ENCODE measurements at places on chromosomes 3 and 15.

DNA sequence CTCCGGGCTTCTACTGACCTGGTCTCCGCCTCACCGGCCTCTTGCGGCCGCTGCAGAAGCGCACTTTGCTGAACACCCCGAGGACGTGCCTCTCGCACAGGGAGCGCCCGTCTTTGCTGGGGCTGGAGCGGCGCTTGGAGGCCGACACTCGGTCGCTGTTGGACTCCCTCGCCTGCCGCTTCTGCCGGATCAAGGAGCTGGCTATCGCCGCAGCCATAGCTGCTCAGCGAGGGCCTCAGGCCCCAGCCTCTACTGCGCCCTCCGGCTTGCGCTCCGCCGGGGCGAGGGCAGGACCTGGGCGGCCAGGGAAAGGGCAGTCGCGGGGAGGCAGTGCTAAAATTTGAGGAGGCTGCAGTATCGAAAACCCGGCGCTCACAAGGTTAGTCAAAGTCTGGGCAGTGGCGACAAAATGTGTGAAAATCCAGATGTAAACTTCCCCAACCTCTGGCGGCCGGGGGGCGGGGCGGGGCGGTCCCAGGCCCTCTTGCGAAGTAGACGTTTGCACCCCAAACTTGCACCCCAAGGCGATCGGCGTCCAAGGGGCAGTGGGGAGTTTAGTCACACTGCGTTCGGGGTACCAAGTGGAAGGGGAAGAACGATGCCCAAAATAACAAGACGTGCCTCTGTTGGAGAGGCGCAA lies 319.2 kb downstream of the FGF12 start:
- DNase-seq = no peak

- DNase-seq = no peak
These were observed 12.5 kb upstream of the B3GALNT1 start for GRCh38 chr3:161117646-161118045.

DNA sequence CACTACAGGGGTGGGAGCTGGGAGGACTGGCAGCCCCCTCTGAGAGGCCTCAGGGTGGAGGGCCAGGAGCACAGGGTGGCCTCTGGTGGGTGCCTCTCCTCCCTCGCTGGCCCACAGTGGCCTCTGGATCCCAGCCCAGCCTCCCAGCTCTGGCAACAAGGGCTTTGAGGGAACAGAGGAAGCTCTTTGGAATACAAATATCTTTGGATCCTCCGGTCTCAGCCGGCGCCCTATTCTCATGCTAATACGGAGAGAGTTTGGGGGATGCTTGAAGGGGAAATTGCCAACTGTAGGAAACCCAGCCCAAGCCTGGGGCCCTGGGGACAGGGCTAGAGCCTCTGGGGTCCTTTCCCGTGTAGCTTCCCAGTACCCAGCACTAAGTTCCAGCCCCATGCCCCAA lies 33.4 kb upstream of the INSYN1 start:
- DNase-seq = no peak

DNA sequence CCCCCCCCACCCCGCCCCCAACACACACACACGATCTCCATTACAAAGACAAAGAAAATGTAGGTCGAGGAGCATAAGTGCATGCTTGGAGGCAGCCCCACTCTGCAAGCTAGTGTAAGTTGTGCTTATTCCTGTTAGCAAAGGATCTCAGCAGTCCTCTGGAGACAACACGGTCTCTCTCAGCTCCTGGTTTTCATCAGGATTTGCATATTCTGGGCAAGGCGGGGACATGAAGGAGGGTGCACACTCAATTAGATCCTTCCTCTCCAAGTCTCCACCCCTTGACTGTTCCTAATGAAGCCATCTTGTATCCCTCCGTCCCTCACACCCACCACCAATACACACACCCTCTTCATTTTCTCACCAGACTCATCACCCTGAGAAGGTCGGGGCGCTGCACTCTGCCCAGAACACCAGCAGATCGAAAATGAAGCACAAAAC lies 63.8 kb downstream of the MRPL46 start:
- no peak for DNase-seq

DNA sequence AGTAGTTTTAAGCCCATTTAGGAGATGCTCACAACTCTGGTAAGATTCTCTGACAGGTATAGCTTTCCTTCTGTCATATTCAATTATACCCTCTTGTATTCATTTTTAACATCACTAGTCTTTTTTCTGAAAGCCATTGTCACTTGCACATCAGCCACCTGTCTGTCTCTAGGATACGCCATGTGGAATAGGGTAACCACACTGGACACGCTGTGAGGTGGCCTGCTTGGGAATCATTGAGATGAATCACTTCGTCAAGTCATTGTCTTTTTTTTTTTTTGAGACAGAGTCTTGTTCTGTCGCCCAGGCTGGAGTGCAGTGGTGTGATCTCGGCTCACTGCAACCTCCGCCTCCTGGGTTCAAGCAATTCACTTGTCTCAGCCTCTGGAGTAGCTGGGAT lies 7.4 kb downstream of the TM6SF1 start:
- DNase-seq = no peak

GRCh38 chr3:141231952-141232823 lies 563 bp downstream of the PXYLP1 start:
- no peak for DNase-seq

- no peak for DNase-seq
These were observed 503.4 kb upstream of the NECTIN3 start for GRCh38 chr3:110568246-110568645.

GRCh38 chr3:32453346-32453745 lies 49.3 kb downstream of the CMTM6 start:
- no peak for DNase-seq

DNA sequence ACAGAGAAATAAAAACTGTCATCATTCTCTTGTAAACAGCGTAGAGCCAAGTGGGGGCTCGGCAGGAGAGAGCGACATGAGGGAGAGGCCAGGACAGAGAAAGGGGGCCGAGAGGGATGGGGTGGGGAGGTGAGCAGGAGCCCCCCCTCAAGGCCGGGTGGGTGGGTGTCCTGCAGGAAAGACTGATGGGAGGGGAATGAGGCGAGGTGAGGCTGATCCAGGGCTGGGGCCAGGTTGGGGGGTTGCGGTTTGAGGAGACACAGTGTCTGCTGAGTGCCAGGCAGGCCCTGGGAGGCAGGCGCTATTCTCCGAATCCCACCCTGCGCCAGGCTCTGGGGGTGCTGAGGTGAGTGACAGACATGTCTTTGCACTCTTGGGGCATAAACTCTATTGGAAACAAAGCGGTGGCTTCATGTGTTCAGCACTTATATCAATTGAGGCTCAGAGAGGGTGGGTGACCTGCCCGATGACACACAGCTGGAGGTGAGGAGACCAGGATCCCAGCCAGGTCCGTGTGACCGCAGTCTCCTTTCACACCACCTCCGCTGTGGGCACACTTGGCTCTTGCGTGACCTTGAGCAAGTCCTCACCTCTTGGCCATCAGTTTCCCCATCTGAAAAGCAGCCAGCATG lies 19.6 kb upstream of the CSPG4 start:
- no peak for DNase-seq

DNA sequence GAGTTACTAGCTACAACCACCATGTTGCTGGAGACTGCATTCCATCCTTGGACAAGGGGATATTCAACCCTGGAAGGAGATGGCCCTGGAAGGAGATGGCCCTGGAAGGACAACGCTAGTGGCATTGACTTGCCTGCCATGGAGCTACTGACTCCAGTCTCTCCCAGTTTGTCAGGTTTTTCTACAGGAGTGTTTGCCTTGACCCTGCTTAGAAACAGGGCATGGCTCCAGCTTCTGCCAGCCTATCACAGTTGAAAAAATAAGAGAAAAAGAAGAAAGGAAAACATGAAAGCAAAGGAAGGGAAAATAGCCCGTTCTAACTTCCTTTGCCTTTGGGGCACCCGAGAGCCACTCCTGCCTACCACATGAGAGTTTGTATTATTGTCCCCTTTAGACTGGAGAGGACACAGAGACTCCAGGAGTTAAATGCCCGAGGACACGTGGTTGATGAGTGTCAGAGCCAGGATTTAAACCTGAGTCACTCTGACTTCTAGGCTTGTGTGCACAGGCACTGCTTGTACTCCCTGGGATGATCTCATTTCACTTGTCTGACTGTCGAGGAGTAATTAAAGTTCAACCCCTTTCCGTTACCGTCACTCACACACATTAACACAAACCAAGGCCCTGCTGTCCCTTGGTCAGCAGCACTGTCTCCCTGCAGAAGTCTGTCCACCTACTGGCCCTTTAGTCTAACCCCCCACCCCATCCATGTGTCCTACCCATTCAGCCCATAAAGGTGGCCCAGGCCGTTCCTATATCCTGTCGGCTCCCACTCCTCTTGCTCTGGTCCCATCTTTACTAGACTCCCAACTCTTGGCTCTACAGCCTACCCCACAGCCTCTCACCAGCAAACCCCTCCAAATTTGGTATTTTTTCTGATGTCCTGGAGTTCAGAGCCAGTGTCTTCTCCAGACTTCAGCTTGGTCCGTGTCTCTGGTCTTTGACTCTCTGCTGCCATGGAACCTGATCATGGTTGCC lies 46.1 kb downstream of the C2CD4A start:
- no peak for DNase-seq

DNA sequence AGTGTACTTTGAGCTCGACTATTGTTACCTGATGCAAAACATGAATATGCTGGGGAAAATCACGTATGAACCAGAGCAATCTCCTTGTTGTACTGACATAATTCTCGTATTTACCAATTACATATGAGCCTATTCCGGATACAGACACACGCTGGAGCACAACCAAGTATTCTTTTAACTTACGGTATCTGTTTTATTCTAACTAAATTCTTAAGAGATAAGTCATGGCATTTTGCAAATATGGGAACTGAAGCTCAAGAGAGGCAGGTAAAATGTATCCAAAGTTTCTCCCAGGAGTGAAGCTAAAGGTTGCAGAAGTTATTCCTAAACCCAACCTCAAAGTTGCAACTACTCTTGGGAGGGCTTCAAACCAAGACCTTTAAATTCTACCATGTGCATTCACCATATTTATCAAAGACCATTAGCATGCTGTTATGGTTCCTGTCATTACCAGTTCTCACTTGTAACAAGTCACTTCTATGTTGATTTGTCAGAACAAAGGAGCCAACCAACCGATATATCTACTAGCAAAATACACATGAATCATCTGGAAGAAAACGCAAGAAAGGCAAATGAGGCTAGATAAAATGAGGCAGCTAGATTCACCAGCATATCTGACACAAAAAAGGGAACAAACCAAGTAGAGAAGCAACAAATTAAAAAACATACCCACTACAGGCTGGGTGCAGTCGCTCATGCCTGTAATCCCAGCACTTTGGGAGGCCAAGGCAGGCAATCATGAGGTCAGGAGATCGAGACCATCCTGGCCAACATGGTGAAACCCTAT lies 17.8 kb downstream of the TBL1XR1 start:
- DNase-seq = no peak

DNA sequence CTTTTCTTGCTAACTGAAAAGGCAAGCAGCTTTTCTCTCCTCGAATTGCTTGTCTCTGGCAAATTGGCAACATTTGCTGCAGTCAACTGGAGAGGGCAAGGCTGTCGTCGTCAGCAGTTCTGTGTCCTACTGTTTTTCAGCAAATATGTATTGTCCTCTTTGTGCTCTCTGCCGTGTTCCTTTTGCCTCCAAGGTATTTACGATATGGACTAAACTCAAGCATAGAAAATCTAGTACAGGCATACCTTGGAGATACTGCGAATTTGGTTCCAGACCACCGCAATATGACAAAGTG lies 558 bp upstream of the SLC30A4 start:
- DNase-seq = no peak

DNA sequence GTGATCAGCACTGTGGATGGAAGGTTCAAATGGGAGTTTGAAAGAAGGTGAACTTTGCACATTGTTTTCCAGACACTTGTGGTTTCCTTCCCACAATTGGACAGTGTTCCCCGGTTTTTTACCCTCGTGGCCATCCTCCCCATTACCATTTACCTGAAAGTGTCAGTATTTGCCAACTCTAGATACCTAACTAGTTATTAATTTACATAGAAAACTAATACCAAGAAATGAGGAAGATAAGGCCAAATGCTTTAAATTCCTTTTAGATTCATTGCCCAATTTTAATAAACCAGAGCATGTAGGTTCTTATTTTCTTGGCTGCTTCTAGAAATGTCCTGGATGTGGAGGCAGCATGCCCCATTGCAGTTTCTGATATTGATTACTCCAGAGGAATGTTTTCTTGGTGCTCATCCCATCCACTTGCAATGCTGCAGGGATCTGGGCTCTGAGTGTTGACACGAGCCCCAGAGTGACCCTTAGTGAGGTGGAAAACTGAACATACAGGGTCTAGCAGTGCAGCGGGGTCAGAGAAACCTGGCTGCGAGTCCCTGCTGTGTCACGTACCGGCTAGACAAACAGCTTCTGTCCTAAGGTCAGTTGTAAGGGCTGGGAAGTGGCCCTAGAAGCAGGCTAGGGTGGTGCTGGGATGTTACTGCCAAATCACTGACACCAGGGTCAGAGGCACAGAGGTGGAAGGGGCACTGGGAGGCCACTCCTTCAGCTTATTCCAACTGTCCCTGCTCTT lies 23.5 kb downstream of the LSM3 start:
- DNase-seq = no peak

- DNase-seq = no peak
These were observed 47.7 kb downstream of the PDZRN3 start for GRCh38 chr3:73576999-73577461.

DNA sequence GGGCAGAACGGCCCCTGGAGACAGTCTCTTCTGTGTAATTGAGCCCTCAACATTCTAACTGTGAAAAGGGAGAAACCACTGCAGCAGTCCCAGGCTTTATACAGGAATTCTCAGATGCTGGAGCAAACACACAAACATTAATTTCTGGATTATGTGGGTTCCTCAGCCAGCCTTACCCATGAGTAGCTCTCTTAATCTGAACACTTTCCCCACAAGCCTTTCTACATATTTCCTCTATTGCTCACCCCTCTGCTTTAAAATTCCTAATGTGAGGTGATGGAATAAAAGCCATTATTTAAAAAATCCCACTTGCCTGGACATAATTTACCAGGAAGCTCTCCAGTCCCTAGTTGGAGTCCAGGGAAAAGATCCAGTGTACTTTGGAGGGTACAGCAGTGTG lies 139.0 kb downstream of the CTNNB1 start:
- DNase-seq = no peak

DNA sequence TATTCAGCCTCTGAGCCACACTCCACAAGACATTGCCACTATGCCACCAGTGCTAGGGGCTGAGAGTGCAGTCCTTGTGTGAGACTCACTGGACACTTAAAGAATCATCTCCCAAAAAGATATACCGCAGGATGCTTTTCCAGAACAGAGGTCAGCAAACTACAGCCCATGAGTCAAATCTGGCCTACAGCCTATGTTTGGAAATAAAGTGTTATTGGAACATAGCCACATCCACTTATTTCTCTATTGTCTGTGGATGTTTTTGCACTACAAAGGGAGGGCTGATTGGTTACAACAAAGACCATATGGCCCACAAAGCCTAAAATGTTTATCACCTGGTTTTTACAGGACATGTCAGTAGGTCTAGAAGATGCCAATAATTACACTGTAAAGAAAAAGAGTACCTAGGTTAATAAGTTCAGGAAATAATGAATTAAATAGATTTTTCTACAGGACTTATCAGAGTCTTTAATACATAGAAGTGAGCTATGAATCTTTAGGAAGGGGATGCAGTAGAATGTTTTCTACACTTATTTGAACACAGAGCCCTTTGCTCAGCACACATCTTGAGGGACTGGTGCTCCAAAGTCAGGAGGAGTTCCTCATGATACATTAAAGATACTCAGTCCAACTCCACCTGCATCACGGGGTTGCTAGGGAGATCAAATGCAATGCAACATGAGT lies 26.3 kb downstream of the SRGAP3 start:
- DNase-seq = no peak
